ENCODE measurements at places on chromosomes 16 and 17. TPM values are rescaled to one million over a fixed set of nuclear protein-coding genes. Genes with fewer than 3 reads are reported as not detected.

- no peak for DNase-seq
Measured at GRCh38 chr17:10314329-10314728, 58.5 kb downstream of the MYH13 start.

Gene TUBB3
- 8.9 TPM for total RNA-seq

- DNase-seq = no peak
Measured at GRCh38 chr17:79220201-79220712, 145.6 kb downstream of the ENGASE start.

Gene NUP85
- total RNA-seq = 21.0 TPM

DNA sequence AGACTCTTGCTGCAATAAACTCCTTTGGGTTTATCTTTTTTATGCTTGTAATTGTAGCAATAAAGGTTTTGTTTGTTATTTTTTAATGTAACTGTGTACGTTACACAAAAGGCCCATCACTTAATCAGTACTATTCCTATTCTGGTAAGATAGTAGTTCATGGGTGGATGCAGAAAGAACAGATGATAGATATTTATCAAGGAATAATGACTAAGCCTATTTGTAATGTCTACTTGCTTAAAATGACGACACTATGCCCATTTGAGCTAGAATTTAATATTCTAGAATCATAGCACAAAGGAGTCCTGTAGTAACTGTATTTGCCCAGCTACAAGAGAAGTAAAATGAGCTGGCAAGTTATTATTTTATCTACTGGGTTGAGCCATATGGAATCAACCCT is 235.4 kb upstream of the DYNLRB2 start:
- no peak for DNase-seq

- DNase-seq = no peak
Measured at GRCh38 chr17:70107441-70107840, 32.4 kb downstream of the KCNJ16 start.

Gene HSD11B2
- 5.9 TPM for total RNA-seq
